Suppressor macrophage (primary cell): ENCODE measurements at places on chromosomes 4 and X.
A peak's percentile ranks its signal among the peaks of the same experiment; 100 is the strongest.

DNA sequence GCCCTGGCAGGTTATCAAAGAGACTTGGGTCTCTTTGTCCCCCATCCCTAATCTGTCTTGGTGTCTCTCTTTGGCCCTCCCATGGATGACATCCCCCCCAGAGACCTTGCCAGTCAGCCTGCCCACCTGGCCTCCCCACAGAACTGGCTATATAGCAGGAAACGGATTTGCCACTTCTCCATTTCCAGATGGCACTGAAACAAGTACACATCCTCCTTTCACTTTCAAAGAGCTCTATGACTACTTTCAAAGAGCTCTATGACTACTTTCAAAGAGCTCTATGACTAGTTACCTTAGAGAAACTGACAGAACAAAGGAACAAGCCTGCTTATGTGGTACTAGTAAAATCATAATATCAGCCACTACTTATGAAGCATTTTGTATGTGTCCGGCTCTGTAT lies 175.3 kb downstream of the MAML3 start:
- peak; percentile 79 for DNase-seq

- DNase-seq, result no peak
These were observed 46.9 kb upstream of the VEGFC start for GRCh38 chr4:176839656-176840055.

GRCh38 chr4:102869569-102870197 lies 891 bp downstream of the CISD2 start:
- DNase-seq, result peak; percentile 10

GRCh38 chr4:145338568-145338967 lies 143.1 kb upstream of the SMAD1 start:
- no peak for DNase-seq

DNA sequence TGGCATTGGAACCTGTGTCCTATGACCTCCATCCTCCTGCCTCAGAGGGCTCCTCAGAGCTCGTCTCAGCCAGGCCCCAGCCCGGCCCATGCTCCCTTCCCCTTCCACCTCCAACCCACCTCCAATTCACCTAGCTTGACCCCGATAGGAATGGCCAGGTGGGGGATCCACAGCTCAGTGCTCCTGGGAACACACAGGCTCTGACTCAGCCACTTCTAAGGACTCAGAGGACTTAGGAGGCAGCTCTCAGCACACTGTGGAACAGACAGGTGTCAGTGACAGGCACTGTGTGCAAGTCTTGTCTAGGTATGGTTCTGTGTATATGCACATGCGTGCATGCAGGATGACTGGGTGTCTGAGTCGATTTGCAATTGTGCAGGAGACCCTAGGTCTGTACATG lies 44.8 kb downstream of the PJA1 start:
- DNase-seq, result no peak

- DNase-seq, result no peak
These were observed 23.0 kb downstream of the SNX25 start for GRCh38 chr4:185232370-185232769.

DNA sequence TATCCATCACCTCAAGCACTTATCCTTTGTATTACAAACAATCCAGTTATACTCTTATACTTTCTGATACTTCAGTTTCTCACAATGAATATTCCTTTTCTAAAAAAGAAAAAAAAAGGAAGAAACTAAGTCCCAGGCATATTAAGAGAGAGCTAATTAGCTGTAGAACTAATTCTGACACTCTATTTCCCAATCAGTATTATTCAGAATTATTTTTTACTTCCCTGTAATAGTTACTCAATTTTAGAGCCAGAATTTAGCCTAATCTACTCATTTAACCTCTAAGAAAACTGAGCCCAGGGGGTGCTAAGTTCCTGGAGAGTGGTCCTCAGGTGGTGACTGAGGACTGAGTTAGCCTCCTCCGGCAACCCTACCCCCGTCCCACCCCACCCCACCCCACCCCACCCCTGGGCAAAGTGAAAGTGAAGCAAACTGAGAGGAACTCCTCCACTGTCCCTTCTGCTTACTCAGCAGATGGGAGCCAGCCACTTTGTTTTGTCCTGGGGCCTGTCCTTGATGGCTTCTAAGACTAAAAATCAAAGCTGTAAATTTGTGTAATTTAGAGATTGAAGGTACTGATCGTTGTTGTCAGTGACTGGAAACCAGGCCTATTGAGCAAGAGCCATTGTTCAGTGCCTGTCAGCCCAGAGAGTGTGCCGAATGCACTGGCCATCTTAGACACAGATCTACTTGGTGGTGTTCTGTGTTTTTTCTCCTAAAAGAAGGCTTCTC lies 162.1 kb downstream of the CBR4 start:
- DNase-seq, result peak; percentile 31

GRCh38 chr4:20509315-20509714 lies 190.9 kb upstream of the PACRGL start:
- no peak for DNase-seq

- DNase-seq, result no peak
These were observed 94.3 kb downstream of the TEX13A start for GRCh38 chrX:105126201-105126600.

DNA sequence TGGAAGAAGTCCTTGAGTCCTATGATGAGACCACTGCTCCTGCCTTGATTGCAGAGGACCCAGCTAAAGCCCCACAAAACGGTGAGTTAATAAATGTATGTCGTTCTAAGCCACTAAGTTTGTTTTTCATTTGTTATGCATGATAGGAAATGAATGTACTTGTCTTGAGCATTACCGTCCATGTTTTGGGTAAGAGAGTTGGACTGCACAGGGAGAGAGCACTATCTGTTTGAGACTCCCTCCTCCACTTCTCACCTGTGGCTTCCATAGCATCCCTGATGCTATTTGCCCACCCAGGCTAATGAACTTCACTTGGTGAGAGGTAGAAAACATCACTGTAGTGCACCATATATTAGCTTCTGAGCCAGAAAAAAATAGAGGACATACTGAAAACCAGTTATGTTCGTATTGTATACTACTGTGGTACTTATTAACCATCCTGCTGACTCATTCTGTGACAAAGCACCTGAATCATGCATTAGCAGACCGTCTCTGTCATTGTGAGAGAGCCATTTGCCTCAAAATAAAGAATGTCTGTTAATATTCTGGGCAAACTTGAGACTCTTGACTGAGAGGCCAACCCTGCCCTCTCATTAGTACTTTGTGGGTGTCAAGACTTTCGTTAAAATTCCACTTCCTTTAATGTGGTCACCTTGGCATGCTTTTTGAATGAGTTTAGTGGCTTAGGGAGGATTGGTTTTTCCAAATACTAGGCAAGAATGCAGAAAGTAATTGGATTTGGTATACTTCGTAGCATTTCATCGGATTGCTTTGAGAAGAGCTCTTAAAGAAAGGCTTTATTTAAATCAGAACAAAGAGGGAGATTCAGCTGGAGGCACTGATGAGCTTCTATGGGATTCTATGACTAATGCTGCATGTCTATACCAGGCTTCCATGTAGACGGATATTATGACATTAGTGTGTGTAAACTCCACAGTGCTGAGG lies 99.3 kb upstream of the GRPR start:
- peak; percentile 14 for DNase-seq

GRCh38 chr4:145075742-145076468 lies 22.1 kb downstream of the ANAPC10 start:
- DNase-seq, result no peak

- DNase-seq, result no peak
These were observed 618.2 kb upstream of the PCDH10 start for GRCh38 chr4:132530861-132531260.

- no peak for DNase-seq
These were observed 223.3 kb downstream of the COL25A1 start for GRCh38 chr4:109079201-109079600.
